Muscle of arm (tissue), 14 donors: ENCODE measurements at places on chromosomes 1 and 21. TPM values are rescaled to one million over a fixed set of nuclear protein-coding genes. Genes with fewer than 3 reads are reported as not detected.

BMP8B gene
- 2.5 TPM for polyA plus RNA-seq

PKLR gene
- not detected for polyA plus RNA-seq

CYP4A22 gene
- not detected for polyA plus RNA-seq

FNBP1L gene
- 68.2 TPM for polyA plus RNA-seq

PAQR6 gene
- 3.5 TPM for polyA plus RNA-seq

DNA sequence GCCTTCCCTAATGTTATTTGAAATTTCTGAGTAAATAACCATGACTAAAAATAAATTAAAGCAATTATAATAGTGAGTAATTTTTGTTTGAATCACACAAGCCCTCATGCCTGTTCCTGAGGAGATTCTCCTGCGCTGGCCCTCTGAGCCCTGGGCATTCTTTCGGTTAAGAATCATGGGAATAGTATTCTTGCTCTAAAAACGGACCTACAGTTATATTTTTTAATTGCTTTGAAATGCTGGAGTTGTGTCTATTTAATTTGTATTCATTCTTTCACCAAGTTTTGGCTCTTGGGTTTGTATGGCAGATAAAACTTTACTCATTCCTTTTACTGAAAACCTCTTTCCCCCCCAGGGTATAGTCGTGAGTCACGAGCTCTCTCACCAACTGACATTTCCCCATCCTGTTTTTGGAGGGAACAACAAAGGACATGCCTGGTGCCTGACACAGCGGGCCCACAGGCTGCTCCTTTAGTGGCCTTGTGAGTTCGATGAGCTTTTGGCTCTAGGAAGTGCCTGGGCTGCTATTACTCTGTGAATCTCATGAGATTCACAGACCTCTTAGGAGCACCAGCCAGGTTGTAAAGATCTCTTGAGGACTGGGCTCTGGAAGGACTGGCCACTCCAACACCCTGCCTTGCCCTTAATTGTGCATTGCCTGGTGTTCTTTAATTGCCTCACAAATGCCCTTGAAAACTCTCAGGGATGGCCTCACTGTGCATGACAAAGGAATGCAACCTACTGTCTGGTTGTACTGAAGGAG lies 58.6 kb downstream of the DDR2 start:
- DNase-seq: no peak

GRCh38 chr1:182811975-182812722 lies 22.6 kb downstream of the NPL start:
- no peak for DNase-seq

- no peak for DNase-seq
Observed at GRCh38 chr1:182610606-182611194, 6.5 kb upstream of the RGS16 start.

- DNase-seq: no peak
Observed at GRCh38 chr1:208418667-208419066, 174.5 kb upstream of the PLXNA2 start.

GRCh38 chr1:108064255-108064654 lies 99.3 kb upstream of the VAV3 start:
- DNase-seq: no peak

GRCh38 chr1:179313004-179313403 lies 19.4 kb downstream of the SOAT1 start:
- DNase-seq: no peak

DNA sequence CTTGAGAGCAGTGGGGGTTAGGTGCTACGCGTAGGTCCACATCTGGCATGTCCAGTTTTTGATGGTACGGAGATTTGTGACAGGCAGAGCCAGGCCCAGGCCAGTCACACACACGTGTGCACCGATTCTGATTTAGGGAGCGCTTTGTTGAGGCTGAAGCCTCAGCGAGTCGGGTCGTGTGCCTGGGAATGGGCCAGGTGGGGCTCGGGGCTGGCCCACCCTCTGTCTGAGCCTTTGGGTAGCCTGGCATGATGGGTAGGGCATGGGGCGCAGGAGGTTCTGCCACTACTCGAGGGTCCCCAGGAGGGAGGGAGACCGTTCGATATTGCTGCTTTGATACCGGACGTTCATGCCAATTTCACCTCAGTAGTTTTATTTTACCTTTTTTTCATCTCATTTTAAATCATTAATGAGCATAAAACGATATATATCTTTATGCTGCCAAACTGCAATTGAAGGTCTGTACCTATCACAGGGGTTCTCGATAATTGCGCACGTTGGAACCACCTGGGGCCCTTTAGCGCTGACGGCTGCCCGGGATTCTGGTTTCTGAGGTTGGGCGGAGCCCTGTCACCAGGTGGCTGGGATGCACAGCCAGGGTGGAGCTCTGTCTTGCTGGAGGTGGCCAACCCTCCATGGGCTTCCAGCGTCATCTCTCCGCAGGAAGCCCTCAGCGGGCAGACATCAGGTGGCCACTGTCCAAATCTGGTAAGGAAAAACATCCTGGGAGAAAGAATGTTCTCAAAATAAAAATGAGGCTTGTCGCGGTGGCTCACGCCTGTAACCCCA lies 71.9 kb downstream of the SCCPDH start:
- DNase-seq: no peak

DNA sequence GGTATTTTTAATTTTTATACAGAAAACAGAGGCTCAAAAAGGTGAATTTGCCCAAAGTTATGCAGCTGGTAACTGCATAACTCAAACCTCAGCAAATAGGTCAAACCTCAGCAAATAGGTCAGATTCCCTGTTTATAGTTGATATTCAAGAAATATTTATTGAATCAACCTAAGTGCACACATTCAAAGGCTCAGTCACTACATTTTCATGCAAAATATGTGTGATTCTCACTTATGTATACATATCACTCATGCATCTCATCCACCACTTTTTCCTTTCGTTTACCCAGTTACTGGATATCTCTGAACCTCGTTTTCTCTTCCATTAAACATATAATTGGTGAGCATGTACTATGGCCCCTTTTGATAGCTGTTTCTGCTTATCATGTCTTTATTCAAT lies 158.3 kb upstream of the C1orf21 start:
- DNase-seq: no peak
